ENCODE measurements at places on chromosomes 1 and 21.
A peak's percentile ranks its signal among the peaks of the same experiment; 100 is the strongest.

- DNase-seq = no peak
These were observed 355.7 kb downstream of the LTN1 start for GRCh38 chr21:28636752-28637691.

DNA sequence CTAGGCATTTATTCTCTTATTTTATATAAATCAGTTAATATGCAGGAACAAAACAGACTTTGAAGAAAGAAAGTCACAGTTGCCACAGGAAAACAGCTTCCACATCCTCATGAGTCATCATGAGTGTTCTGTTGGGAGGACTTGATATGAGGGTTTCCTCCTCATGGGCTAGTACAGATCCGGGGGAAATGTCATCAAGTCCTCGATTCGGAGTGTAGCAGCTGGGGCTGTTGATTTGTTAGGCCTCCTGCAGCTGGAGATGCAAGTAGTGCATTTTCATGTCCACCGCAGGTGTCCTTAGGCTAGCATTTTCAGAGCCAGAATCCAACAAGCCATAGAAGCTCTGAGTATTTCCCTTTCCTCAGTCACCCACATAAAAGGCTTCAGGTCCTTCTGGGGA is 36.7 kb downstream of the ADAM30 start:
- DNase-seq = no peak

GRCh38 chr1:171899838-171900237 is 58.5 kb downstream of the DNM3 start:
- no peak for DNase-seq

GRCh38 chr1:54300401-54300800 is 100.4 kb downstream of the MRPL37 start:
- no peak for DNase-seq

GRCh38 chr1:168312718-168313604 is 32.3 kb downstream of the TBX19 start:
- no peak for DNase-seq

- DNase-seq = peak; percentile 51
These were observed at the start of gene FAM131C for GRCh38 chr1:16073490-16074119. Gene FAM131C, minus strand, starts transcription at chr1:16073651. Its CDS starts 209 bp downstream, at chr1:16073442.

GRCh38 chr1:25573961-25574360 is 30.6 kb downstream of the LDLRAP1 start:
- no peak for DNase-seq

DNA sequence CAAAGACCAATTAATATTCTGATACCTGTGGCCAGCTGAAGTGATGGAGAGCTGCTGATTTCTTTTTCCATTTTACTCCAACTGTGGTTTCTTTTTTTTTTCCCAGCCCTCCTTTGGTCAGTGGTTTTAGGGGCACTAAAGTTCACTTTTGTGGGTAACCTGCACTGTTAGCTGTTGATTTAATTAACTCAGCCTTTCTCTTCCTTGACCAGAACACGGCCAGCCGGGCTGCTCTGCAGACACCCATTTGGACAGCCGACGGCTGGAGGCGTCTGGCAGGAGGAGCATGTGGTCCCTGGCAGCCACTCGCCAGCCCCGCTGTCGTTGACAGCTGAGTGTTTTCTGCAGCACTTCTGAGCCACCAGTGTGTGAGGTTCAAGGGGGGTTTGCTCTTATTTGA is 136.2 kb upstream of the RUNX3 start:
- no peak for DNase-seq

Measured in OCI-LY7 (cell line).